ENCODE measurements at places on chromosomes 16 and 17.

DNA sequence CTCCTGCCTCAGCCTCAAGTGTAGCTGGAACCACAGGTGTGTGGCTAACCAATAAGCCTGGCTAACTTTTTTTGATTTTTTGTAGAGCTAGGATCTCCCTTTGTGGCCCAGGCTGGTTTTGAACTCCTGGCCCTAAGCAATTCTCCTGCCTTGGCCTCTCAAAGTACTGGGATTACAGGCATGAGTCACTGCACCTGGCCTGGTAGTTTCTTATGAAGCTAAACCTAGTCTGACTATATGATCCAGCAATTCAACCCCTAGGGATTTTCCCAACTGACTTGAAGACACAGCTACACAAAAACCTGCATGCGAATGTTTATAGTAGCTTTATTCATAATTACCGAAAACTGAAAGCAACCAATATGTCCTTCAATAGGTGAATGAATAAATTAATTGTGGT lies 176.2 kb upstream of the IRX3 start:
- DNase-seq = no peak

- DNase-seq = peak; percentile 50
Observed at GRCh38 chr16:67666559-67667452, at the start of the genes C16orf86 and ENKD1. Gene C16orf86 (plus strand): TSS chr16:67666814. CDS start chr16:67666971, 157 bp downstream. Gene ENKD1 (minus strand): TSS chr16:67666750. CDS start chr16:67666442, 308 bp downstream.

GRCh38 chr16:84930298-84931106 lies 80.8 kb downstream of the ZDHHC7 start:
- no peak for DNase-seq

DNA sequence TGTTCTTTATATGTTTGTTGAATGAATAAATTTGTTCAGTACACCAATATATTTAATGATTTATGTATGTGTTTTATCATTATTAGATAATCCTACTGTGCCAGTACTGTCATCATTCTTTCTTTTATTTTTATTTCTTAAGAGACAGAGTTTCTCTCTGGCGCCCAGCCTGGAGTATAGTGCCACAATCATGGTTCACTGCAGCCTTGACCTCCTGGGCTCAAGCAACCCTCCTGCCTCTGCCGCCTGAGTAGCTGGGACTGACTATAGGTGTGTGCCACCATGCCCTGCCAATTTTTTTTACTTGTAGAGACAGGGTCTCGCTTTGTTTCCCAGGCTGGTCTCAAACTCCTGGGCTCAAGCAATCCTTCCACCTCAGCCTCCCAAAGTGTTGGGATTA lies 41.8 kb downstream of the PAFAH1B1 start:
- no peak for DNase-seq

- peak; percentile 3 for DNase-seq
Observed at GRCh38 chr17:81287741-81288430, 7.2 kb downstream of the SLC38A10 start.

DNA sequence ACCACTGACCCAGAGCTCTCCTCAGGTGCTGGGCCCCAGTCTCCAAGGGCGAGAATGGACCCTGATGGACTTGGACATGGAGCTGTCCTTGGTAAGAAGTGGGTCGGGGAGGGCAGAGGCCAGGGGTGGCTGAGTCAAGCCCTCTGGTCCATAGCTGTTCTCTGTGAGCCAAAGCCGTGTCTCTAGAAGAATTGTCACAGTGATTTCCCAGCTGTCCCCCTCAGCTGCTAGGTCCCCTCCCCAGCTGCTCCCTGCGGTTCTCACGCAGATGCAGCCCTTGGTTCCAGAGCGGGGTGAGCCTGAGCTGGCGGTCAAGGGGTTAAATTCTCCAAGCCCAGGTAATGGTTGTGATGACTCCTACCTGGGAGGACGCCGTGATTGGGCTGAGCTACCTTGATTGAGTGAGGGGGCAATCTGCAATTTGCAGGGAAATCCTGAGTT lies 1.3 kb upstream of the NOL3 start:
- DNase-seq = no peak

DNA sequence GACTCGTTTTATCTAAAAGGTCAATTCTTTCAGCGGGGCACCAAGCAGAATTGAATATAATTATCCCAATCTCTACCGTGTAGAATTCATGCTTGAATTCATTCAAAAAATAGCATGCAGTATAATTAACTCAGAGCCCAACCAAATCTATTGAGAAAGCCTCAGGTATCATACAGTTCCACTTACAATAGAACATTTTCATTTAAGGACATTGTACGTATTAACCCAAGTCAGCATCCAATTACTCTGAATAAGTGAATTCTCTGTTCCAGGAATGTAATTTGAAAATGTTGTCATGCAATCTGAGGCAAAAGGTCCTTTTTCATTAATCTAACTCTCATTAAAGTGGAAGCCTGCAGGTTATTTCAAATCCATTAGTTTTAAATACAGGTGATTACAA lies 78.5 kb downstream of the SALL1 start:
- DNase-seq = no peak

- no peak for DNase-seq
Observed at GRCh38 chr16:88527186-88527936, 42.8 kb upstream of the ZC3H18 start.

DNA sequence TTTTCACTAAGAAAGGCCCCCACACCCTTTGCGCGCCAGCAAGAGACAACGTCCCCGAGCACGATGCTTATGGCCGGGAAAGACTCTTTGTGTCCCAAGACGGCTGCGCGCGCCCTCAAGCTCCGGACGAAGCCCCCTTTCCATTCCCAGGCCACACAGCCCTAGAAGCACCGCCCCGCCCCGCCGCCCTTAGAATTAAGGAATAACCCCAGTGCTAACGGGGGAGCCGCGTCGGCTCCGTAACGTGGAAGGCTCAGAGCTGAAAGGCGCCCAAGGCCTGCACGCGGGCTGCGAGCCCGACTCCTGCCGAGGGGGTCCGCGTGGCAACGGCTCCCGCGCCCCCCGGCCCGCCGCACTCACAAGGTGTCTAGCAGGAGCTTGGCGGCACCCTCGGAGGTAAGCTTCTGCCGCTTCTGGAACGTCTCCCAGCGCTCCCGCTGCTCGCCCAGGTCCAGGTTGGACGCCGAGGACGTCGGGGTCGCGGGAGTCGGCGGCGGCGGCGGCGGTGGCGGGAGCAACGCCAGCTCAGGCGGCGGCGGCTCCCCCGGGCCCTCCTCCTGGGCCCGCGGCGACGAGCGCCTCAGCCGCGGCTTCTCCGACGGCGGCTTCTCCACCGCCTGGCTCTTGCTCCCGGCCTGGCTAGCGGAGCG lies 477 bp downstream of the CENPV start:
- no peak for DNase-seq

DNA sequence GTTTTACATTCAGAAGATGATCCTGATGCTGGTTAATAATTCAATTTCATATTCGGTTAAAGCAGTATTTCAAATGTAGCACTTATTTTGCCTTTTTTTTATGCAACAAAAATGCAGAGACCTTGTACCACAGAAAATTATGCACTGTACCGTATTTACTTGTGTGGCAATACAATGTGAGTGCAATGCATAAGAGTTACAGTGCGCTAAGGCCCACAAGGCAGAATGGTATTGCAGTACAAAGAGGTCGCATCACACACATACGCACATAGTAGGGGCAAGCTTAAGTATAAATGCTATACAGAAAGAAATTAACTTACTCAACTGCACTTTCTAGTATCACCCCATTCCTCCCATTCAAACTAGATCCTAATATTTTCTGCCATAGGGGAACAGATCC lies 103.0 kb downstream of the SYCE1L start:
- no peak for DNase-seq

DNA sequence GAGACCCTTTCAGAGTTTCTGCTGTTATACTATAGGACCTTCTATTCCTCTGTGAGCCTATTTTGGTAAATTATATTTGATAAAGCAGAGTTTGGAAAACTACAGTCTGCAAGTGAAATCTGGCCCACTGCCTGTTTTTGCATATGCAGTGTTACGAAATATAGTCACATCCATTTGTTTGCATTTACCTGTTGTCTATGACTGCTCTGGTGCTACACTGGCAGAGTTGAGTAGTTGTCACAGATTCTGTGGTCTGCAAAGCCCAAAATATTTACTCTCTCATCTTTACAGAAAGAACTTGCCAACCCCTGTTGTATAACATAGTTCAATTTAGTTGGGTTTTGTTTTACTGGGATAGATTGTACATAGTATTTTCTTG lies 42.3 kb downstream of the TNRC6A start:
- no peak for DNase-seq

DNA sequence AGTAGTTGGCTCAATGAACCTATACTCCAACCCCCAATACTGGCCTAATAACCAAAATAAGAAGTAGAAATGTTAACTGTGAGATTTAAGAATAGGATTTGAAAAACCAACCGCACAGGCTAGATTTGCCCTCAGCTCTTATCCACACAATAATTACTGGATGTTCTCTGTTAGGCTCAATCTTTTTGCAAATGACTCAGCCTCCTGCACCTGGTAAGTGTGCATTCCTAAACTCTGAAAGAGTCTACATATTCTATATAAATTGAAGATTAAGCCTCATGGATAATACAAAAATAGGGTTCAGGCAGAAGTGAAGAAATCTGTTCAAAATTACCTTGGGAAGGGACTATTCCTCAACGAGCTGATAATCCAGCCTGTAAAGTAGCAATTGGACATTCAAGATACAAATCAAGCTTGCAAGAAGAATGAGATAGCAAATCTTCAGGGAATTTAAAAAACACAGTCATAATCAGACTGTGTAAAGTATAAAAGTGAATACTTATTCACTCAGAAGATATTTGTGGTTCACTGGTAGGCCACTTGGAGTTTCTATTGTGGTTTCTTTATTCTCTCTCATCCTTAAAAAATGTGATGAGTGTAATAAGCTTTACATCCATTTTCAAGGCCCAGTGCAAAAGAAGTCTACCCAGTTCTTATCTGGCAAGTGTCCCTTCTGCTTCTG lies 931.9 kb upstream of the SOX9 start:
- no peak for DNase-seq

- no peak for DNase-seq
Observed at GRCh38 chr16:48542020-48542473, 67.9 kb downstream of the N4BP1 start.

GRCh38 chr17:50263331-50264262 lies 10.7 kb upstream of the TMEM92 start:
- no peak for DNase-seq

- DNase-seq = no peak
Observed at GRCh38 chr17:72342061-72342460, 221.2 kb downstream of the SOX9 start.

DNA sequence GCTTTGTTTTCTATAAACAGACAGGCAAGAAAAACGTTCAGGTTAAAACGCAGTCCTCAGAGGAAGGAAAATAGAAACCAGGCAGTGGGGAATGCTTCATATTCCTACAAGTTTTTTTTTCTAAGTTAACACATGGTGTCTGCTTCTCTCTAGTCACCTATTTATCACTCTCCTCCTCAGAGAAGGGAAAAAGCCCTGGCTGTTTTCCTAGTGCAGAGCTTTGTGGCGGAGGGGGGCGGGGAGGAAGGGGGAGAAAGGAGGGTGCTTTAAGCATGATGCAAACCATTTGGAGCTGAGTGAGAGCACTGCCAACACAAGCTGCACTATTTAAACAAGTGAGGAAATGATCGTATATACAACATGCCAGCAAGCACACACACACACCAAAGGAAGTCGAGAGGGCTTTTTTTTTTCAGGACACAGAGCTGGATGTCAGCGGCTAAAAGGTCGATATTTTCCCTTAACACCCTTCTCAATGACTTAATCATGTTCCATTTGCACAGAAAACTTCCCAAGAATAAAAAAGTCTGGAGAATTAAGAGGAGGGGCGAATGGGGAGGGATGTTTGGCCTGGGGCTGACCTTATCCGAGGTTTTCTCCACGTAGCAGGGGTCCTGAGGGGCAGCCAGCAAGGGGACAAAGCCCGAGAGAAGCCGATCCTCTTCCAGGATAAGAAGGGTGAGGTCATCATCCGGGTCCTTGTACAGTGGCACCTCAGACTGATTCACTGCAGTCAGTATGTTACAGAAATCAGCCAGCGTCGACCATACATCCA lies 117.4 kb downstream of the HIC1 start:
- DNase-seq = no peak

GRCh38 chr16:30808146-30808545 lies 21.1 kb upstream of the ZNF629 start:
- DNase-seq = peak; percentile 11

- DNase-seq = no peak
Observed at GRCh38 chr17:76281573-76282371, 16.6 kb downstream of the UBALD2 start.

DNA sequence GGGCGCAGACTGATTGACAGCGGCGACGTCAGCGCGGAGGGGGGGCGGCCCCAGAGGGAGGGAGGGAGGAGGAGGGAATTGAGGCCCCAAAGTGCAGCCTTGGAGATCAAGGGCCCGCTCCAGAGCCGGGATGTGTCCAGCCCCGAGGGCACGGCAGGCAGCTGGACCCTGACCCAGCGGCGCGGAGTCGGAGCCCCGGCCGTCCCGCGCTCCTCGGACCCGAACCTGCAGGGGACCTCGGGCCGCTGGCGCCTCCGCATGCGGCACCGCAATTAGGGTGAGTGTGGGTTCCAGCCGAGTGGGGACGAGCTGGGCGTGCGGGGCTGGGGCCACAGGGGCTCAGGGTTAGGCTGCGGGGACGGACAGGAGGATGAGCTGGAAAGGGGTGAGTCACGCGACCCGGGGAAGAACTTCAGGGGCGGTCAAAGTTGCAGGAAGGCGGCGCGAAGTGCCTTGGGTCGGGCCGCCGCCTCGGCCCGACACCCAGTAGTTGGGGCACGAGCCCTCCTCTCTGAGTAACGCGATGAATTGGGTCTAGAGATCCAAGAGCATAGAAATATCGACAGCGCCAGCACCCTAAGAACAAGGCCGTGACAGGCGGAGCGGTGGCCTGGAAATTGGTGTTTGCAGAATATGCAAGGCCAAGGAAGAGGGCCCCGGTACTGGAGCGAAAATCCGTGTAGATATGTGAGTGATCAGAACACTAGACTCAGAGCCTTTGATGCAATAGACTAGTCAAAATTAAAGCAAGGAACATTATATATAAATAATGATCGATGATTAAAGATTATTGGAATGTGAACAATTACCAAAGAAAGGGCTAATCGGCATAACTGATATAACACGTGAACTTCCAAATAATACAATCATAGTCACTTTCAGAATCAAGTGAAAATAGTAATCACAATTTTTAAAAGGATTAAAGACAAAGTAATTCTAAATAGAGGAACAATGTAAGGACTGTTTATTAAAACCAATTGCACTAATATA lies at the start of gene TBX4:
Gene TBX4, plus strand, starts transcription at position 122 of the 990 bp plus-strand sequence. CDS start 4,069 bp downstream, outside the sequence.
- DNase-seq = no peak

- no peak for DNase-seq
Observed at GRCh38 chr16:12366313-12366712, 389.8 kb downstream of the SNX29 start.

- DNase-seq = no peak
Observed at GRCh38 chr17:64472564-64472963, 23.6 kb downstream of the MILR1 start.

GRCh38 chr16:22648941-22649340 lies 138.2 kb downstream of the NPIPB5 start:
- DNase-seq = no peak

Data from GF-D8 (cell line).